Glutamatergic neuron (in vitro differentiated cells): ENCODE measurements at places on chromosomes 7 and 10.

DNA sequence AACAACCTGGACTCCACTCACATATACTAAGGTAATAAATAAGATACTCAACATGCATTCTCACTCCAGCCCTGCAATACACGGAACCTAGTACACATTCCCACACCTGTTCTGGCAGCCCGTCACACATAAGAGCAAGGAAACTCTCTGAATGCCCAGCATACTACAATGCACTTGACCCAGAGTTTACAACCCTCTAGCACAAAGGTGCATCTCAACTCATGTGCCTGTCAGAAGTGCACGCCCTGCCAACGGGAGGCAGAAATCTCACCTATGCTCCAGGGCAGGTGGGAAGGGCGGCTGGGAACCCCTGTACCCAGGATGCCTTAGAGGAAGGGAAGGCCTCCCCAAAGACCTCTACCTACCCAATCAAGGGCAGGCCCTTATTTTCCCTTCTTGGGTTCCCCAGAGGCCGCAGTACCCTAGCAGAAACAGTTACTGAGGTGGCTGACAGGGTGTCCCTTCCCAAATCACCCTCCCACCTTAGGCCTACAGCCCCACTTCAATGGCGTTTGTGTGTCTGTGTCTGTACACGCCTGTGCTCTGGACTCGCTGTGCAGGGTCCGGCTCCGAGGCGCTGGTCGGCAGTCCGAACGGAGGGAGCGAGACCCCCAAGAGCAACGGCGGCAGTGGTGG, 2.0 kb downstream of the EVX1 start:
- DNase-seq = no peak

DNA sequence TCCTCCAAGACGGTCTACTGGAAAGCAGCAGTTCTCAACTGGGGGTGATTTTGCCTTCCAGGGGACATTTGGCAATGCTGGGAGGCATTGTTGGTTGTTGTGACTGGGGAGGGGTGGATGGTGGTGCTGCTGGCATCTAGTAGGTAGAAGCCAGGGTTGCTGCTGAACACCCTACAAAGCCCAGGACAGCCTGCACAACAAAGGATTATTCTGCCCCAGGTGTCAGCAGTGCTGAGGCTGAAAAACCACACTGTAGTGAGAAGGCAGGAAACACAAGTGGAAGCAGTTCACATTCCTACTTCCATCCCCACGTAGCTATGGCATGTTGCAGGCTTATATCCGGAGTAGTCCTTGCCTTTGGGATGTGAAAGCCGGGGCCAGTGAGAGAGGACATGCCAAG, 86.9 kb downstream of the AOAH start:
- no peak for DNase-seq

DNA sequence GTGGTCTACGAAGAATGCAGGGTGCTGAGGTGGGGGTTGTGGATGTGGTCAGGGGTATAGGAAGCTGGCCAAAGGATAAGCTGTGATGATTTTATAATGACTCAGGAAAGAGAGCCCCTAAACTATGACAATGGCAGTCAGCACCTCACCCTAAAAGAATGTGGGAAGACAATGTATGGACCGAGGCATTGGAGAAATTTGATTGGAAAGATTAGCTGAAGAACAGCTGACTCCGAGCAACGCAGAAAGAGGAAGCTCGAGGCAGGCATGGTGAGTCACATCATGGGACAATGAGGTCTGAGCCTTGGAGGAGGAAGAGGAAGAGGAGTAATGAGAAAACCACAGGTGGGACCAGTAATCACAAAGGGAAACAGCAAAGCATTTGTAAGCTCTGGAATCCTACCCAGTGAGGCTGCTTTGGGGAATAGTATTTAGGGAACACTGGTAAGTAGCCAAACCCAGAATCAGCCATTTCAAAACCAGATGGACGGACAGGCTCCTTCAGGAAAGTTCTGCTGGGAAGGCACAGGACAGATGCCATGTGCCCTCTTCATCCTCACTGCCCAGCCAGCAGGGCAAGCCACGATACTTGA, 295.4 kb downstream of the PRPF18 start:
- DNase-seq = no peak

GRCh38 chr7:91165006-91165845, 99.0 kb upstream of the FZD1 start:
- DNase-seq = no peak

DNA sequence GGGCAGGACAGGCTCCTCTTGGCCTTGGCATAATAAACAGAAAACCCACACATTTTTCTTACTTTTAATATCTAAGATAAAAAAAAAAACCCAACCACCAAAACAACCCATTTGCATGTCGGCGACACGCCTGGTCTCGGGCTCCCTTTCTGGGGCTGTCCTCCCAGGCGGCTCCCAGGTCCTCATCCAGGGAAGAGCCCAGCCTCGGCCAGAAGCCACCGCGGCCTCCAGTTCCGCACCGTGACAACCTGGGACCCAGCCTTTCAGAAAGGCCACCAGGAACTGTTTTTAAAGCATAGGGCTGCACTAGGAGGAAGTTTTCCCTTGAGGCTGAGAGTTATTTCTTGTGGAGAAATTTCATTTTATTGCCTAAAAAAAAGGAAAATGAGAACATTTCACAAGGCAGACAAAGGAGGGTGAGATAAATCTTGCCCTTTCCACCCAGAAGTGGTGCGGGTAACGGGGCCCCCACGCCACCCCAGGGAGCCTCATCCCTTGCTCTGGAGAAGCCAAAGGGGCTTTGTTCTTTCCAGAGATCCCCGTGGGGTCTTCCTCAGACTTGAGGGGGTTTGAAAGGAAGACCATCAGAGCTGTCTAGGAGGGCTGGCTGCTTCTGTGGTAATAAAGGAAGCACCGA, 39.2 kb upstream of the MKRN1 start:
- no peak for DNase-seq

GRCh38 chr10:74056050-74056818, 58.3 kb downstream of the VCL start:
- no peak for DNase-seq

DNA sequence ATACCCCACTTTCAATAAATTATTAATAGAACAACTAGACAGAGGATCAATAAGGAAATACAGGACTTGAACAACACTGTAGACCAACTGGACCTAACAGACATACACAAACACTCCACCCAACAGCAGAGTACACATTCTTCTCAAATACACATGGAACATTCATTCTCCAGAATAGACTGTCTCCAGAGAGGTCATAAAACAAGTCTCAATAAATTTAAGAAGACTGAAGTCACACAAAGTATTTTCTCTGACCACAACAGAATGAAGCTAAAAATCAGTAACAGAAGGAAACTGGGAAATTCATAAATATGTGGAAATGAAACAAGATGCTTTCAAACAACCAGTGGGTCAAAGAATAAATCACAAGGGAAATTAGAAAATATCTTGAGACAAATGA, 119.8 kb downstream of the SMURF1 start:
- no peak for DNase-seq

DNA sequence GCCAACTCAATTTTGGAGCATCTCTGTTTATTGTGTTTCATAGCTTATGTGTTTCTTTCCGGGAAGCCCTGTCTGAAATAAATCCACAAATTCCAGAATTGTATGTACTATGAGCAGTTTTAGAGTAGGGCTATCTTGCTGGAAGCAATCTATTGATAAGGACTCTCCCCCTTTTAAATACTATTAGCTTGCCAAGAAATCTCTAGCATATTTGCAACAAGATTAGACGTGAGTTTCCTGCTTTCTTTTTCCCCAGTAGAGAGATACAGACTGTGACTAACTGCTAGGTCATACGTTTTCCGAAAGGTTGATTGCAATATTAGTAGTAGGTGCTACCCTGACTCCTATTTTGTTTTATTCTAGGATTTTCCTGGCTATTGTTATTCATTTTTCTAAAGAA, 277.0 kb downstream of the MALRD1 start:
- no peak for DNase-seq

DNA sequence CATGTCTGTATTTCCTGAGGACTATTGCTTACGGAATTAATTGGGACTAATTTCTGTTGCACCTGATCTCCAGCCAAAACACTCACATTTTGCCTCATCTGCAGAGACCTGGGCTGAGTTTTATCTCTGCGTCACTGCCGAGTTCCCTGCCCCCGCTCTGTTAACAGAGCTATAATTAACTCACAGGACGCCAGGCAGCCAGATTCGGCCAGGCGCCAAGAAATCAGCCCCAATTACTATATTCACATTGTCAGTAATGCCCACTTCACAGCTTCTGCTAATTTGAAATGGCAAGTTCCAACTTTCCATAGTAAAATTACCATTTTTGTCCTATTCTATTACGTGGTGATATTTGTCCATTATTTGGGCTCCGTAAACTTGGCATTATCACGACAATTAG, 130.5 kb downstream of the CUX1 start:
- no peak for DNase-seq

GRCh38 chr7:7114575-7115291, 67.6 kb upstream of the C1GALT1 start:
- no peak for DNase-seq
